ENCODE measurements at places on chromosomes 12 and 14.

DNA sequence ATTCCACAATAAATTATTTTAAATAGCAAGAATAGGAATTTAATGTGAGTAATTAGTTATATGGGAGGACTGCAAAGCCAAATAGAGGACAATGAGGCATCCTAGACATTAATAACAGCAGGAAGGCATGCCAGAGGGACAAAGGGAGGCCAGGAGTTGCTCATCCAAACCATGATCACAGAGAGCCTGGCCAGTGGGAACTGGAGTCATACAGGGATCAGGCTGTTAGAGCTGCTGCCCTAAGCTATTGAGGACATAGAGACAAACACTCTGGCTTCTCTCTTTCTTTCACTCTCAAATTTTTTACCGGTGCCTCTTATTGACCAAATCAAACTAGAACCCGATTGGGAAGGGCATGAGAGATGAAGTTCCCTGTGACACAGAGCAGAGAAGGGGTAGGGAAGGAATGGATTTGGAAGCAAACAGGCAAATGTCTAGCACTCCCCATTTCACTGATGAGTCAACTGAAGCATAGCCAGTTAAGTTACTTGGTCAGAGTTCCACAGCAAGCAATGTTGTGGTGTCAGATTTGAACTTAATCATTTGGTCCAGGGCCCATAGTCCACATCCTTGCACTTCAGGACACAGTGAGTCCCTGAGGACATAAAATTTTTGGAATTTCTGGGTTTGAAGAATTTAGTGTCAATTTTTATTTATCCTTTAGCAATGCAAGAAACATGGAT lies 17.9 kb upstream of the CFAP54 start:
- DNase-seq = no peak

DNA sequence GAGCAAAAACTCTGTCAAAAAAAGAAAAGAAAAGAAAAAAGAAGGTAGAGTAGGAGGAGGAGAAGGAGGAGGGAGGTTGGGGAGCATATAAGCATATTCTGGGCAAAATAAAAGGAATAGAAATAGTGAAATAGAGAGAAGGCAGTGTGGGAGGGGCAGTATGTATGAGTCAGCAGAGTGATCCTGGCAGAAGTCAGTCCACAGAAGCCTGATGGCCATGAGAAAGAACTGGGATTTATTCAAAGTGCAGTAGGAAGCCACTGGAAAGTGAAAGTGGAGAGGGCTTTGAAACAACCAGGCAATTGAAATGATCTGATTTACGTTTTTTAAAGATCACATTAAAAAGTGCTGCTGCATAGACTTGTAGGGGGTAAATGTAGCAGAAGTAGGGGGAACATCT lies 368.6 kb upstream of the USP15 start:
- DNase-seq = no peak

- no peak for DNase-seq
Observed at GRCh38 chr14:35212471-35213142, 79.6 kb upstream of the PSMA6 start.

DNA sequence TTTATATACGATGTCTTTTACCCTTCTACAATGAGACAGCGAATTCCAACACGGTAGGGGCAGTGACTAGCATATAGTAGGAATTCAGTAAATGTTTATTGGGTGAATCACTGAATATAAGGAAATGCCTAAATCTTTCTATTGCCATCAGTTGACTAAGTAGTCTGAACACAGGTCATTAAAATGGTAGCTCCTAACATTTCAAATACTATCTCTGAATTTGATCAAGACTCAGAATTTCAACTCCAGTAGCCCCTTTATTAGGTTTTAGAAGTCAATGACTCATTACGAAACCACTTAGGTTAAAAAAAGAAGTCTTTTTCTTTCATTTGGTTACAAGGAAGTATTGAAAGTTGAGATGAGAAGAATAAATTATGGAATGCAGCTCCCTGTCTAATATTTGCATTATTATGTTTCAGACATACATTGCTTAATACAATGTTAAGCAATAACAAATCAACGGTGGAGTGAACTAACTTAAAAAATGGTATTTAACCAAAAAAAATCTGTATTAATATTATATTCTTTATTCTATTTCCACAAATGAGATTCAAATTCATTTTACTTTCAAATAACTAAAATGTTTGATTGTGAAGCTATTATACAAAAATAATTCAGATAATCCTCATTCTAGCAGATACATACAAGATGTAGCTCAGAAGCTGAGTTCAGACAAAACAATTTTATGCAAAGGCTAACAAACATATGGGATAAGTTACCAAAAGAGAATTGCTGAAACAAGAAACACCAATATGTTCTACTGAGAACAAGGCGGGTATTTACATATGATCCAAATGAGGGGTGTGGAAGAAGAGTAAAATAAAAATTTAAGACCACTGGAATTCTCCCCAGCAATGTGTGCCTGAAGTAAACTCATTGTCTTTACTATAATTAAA lies 302.7 kb downstream of the CEP128 start:
- no peak for DNase-seq

GRCh38 chr14:52987514-52987913 lies 36.7 kb upstream of the FERMT2 start:
- no peak for DNase-seq

DNA sequence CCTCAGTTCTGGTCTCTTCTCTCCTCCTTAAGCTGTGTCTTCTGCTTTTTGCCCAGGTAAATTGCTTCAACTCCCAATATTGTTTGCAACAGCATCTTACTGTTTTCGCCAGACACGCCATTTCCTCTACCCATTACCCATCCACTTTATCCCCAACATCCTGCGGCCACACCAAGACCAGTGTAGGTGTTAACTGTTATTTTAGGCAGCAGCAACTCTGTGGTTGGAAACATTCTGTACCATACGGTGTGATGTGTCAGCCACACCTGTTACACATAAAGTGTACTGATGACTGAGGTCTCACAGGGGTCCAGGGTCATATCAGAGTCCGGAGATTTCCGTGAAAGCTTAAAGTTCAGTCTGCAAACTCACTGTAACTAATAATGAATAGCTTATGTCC lies 21.8 kb upstream of the KLRD1 start:
- DNase-seq = no peak

DNA sequence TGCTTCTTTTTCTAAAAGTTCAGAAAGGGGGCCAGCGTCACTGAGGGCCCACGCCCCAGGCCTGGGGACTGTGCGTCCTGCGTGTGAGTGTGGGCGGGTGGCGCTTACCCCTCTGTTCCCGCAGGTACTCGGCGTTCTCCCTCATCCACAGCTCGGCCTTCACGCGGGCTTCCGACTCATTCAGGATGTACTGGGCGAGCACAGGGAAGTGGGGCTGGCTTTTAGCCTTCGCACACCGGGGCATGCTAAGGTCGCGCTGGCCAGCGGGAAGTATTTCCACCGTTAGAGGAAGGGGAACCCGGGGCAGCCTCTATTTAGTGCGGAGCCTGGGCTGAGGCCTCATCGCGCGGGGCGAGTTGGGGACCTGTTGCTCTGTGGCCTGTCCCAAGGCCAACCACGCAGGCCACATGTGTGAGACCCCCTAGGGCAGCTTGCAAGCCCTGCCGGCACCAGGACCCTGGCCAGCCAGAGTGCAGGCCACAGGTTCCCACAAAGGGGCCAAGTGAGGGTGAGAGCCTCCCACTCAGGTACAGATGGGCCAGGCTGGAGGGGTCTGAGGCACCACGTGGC lies 29.2 kb upstream of the BTBD6 start:
- DNase-seq = no peak

GRCh38 chr12:106416273-106416672 lies 58.7 kb downstream of the POLR3B start:
- DNase-seq = no peak

- no peak for DNase-seq
Observed at GRCh38 chr12:132568301-132568700, 42.1 kb downstream of the LRCOL1 start.

- DNase-seq = no peak
Observed at GRCh38 chr12:12115514-12115913, 44.8 kb downstream of the BCL2L14 start.

GRCh38 chr12:118357257-118358007 lies 15.3 kb downstream of the TAOK3 start:
- no peak for DNase-seq

- no peak for DNase-seq
Observed at GRCh38 chr12:101881228-101881627, 3.8 kb downstream of the DRAM1 start.

DNA sequence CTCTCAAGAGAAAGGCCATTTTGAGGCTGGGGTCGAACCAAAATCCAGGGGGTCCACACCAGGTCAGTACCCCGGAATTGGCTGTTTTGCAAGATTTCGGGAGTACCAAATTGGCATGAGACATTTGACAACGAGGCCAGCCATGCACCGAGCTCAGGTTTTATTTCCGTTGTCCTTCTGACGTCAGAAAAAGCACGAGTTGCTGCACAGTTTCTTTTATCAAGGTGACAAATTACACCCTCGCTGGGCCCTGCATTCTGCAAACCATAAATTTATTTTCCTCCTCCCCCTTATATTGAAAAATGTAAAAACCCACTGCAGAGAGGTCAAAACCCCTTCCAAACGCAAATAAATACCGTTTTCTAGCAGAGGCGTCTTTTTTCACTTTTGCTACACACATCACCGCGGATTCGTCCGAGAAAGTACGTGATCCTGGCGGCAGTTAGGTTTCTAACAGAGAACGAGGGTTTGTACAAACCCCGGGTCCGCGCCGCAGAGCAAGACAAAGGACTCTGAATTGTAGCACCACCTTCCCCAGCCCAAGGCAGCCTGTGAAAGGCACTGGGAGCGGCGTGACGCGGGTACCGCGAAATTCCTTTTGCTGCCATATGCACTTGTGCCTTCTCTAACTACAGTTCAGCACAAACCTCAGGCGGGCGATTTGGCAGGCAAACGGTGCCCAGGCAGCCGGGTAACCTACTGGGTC lies 1.8 kb downstream of the SLC38A1 start:
- no peak for DNase-seq

DNA sequence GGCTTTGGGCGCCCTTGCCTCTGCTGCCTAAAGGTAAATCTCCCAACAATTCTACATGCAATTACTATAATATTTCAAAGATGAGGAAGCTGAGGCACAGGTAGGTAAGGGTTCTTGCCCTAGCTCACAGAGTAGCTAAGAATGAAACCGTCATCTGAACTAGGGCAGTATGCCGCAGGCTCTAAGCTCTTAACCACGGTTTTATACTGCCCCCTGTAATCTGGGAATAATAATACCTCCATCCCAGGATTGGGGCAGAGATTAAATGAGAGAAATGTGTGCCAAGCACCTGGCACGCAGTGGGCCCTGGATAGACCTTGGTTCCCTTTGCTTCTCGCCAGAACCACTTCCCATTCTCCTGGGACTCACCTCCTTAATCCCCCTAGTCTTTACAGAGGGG lies 1.5 kb upstream of the HRK start:
- DNase-seq = no peak

GRCh38 chr12:32612658-32613614 lies 66.2 kb upstream of the DNM1L start:
- DNase-seq = no peak

DNA sequence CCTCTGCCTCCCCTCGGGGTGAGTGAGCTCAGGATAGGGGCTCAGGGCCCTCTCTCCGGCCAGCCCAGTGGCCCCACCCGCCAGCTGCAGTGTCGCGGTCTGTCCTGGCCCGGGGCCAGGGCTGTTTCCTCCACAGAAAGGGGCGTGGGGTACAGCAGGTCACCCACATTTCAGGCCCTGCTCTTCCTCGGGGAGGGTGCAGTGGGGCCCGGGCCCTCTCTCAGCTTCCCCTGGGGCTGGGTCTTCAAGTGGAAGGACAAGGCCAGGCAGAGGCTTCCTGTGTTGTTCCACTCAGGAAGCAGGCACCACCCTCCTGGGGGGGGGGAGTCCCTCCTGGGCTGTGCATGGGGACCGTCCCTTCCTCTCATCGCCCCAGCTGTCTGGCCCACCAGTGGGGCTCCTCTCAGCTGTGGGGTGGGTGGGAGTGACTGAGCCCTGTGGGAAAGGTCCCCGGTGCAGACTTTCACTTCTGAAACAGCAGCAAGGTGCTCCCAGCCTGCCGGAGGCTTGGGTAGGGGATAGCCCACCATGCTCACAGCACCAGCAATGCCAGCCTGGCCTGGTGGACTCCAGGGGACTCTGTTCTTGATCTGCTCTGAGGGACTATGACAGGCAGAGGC lies 3.7 kb downstream of the GPR132 start:
- DNase-seq = no peak

Measured in renal cortex interstitium (tissue), 15 donors.